Caudate nucleus (tissue), 63 donors: ENCODE measurements at places on chromosomes 16 and 17.

- peak; percentile 83 for DNase-seq
Observed at GRCh38 chr17:18362698-18363100, 651 bp downstream of the SHMT1 start.

DNA sequence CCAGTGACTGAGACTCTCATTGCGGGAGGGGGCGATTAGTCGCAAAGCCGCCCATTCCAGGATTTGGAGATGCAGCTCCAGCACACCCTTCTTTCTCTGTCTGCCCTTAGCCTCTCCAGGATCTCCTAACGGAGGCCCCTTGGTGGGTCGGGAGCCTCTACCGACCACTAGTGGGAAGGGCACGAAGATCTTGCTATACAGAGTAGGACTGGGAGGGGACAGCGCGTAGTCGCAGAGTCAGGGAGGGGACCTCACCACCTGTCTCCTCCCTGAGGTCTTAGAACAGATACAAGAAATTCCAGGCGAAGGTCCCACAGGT is 588 bp upstream of the SMTNL2 start:
- no peak for DNase-seq

GRCh38 chr17:34797720-34798119 is 163.5 kb downstream of the CCT6B start:
- DNase-seq, result no peak

DNA sequence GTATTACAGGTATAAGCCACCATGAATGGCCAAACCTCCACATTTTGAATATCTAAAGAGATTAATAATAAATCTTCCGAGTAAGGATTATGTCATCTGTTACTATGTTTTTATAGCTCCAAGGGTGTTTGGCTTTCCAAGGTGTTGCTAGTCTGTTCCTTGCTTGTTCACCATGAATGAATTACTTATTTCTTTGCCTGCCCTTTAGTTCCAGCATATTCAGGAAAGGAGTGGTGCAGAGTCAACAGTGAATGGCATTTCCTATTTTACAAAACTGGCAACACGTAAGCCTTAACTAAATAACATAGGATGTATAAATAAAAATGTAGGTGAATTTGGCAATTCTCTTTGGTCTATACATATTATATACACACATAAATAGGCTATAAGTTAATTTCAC is 70.3 kb downstream of the MYO1D start:
- DNase-seq, result no peak

GRCh38 chr17:76948726-76949342 is 80.6 kb downstream of the MGAT5B start:
- DNase-seq, result no peak

GRCh38 chr16:68111379-68111778 is 26.2 kb downstream of the NFATC3 start:
- no peak for DNase-seq

GRCh38 chr16:72443809-72444208 is 271.9 kb upstream of the PMFBP1 start:
- DNase-seq, result no peak

DNA sequence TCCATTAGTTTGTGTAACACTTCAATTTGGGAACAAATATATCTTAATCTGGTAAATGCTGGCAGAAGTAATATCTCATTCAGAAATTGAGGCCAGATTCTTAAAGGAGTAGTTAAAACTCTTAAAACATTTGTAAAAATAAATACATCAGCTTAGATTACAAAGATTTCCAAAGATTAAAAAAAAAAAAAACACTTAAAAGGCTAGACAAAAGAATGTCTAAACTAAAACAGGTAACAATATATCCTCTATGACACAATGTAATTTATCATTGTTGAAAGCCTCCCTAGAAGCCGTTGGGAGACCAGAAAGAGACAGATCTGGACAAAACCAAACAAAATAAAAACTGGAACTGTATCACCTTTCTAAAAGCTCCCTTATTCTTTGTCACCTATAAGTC is 3.5 kb downstream of the GPATCH8 start:
- no peak for DNase-seq

- DNase-seq, result no peak
Observed at GRCh38 chr16:88854306-88855111, 2.2 kb downstream of the GALNS start.

- DNase-seq, result no peak
Observed at GRCh38 chr17:82837586-82838320, 2.1 kb downstream of the ZNF750 start.

DNA sequence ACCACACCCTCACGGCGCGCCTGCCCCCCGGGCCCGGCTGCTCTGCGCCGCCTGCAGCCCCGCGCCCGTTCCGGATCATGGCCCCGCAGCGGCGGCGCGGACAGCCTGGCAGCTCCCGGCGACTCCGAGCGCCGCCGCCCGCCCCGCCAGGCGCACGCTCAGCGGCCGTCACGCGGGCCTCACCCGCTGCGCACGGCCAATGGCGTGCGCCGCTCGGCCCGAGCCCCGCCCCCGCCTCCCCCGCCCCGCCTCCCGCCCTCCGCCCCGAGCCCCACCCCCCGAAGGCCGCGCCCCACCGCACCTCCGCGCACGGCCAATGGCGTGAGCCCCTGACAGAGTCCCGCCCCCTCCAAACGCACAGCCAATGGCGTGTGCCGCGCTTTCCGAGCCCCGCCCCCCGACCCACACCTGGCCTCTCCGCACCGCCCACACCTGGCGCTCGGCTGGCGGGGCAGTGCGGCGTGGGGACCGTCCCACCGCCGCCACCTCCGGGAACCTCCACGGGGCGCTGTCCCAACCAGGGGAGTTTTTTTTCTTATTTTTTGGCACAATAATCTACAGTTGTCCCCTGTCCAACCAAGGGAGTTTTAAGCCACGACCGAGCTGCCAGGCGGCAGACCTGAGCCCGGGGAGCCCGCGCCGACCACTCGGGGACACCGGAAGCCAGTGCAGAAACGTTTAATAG is at the start of gene PCYT2:
Gene PCYT2 (minus strand): TSS at position 123 of the 685 bp plus-strand sequence. CDS start 44 bp downstream, at position 79.
- peak; percentile 84 for DNase-seq

DNA sequence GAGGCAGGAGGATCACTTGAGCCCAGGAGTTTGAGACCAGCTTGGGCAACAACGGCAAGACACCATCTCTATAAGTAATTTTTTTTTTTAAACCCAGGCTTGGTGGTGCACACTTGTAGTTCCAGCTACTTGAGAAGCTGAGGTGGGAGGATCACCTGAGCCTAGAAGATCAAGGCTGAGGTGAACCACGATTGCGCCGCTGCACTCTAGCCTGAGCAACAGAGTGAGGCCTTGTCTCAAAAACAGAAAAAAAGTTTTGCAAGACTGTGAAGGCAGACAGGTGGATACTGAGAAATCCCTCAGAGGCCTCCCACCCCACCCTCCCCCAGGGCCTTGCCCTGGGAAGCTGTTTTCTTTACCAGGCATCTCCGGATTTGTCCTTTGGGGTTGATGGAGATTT is 125.4 kb downstream of the MGAT5B start:
- no peak for DNase-seq

DNA sequence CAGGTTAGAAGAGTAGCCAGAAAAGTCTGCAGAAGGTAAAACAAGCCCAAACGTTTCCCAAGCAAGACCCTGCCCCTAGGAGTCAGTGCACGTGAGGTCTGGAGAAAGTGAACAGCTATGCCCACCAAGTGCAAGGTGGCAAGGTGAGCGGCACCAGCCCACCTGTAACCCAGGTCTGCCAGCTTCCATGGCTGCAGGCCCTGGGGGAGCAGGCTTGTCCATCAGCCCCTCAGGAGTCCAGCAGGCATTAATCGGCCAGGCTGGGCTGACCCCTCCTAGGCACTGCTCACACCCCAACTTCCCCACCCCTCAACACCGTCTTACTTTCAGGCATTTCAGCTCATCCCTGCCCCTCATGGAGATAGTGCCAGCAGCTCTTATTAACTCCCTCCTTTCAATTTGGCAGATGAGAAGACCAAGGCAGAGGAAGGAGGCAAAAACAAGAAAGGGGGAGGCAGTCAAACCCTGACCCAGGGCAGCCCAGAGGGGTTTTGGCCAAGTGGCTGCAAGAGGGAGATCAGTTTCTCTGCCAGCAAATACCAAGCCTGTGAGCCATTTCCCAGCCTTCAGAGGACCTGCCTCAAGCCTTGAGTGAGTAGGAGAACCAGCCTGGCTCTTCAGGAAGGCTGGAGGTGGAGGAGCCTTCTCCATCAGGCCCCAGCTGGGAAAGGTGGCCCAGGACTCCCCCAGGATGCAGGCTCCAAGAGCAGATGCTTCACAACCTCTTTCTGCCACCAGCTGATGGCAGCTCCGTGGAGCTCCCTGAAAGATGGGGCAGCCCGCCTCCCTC is 14.7 kb downstream of the BEAN1 start:
- DNase-seq, result no peak

DNA sequence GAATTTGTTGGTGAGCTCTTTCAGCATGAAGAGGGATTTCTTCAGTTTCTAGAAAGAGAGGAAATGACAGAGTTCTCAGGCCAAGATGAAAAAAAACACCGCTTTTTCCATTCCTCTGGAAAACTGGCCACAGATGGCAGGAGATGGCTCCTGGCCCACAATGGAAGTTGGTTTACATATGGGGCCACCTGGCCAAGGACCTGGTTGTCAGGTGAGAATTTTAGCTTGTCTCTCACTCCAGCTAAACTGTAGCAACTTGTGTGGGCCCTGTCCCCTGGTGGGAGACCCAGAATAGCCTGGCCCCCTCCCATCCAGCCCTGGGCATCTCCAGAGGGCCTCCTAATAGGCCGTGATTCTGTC is 33.6 kb downstream of the LGALS9 start:
- DNase-seq, result no peak

GRCh38 chr16:4369007-4369733 is 2.5 kb upstream of the VASN start:
- no peak for DNase-seq

DNA sequence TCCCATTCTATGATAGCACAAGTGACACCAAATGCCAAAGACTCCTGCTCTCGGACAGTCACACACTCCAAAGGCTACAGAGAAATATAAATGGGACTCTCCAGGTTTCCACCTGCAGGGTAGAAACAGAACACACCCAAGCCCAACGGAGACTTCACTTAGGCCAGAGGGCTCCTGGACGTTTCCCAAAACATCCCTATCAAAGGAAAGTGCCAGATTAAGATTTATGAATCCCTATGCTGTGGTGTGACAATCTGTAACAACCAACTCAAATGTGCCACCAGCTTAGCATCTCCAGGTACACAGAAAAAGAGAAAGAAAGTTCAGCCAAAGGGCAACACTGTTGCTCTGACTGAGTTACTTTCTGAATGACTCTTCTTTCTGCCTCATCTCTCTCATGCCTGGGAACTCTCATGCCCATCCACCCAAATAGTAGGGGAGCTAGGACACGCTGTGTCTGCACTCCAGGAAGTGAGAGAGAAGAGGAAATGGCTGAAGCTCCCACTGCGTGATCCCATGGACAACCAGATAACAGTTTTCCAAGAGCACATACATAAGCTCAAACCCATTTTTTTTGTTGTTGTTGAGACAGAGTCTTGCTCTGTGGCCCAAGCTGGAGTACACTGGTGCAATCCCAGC is 49.7 kb downstream of the SMG6 start:
- no peak for DNase-seq

DNA sequence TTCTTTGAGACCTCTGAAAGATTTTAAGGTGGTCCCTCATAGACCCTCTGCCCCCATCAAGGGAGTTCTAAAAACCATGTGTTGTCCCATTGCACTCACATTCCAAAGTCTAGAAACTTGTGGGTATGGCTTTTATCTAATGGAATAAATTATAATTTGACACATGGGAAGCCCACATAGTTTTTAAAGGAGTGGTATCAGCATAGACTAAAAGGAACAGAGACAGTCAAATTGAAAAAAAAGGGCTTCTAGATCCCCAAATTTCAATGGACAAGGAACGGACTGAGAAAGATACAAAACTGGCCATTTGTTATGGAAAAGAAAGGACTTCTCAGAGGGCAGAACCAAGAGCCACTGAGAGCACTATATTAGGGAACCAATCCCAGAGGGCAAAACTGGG is 48.7 kb upstream of the ICAM2 start:
- no peak for DNase-seq

GRCh38 chr16:82425661-82426060 is 201.1 kb upstream of the CDH13 start:
- no peak for DNase-seq

DNA sequence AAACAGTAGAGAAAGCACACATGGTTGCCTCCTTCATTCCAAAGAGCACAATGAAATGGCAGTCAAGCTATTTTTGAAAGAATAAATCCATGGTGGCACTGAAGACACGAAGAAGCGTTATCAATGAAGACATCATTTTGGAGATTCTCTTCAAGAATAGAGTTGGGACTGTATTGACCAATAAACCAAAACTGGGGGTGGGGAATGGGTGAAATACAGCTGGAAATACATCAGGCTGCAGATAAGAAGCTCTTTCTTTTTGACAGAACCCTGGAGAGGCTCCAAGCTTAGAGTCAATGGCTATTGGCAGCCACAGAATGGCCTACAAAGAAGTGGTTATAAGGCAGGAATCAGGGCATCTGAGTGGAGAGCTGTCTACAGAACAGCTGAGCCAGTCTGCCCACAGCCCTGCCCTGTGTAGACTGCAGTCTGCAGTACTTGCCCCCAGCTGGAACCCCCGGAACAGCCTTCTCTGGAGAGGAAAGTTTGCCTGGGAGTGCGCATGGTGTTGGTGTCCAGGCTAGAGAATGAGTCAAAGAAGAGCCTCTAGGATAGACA is 100.4 kb downstream of the STX8 start:
- peak; percentile 61 for DNase-seq

GRCh38 chr16:80323808-80324195 is 217.0 kb upstream of the DYNLRB2 start:
- no peak for DNase-seq

GRCh38 chr17:6304894-6305612 is 129.9 kb downstream of the AIPL1 start:
- DNase-seq, result no peak

DNA sequence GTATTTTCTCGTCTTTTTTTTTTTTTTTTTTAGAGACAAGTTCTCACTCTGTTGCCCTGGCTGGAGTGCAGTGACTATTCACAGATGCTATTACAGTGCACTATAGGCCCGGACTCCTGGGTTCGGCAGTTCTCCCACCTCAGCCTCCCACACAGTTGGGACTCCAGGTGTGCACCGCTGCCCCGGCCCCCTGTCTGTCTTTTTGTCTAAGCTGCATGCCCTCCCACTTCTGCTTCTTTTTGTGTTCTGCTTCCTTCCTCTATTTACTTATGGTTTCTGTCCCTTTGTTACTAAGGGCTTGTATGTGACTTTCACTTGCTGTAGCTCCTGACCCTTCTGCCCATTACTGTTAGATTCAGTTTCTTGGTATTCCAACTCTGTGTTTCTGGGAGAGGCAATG is 20.5 kb downstream of the SLC7A6 start:
- no peak for DNase-seq

GRCh38 chr16:10897134-10897533 is 20.1 kb downstream of the CIITA start:
- no peak for DNase-seq

DNA sequence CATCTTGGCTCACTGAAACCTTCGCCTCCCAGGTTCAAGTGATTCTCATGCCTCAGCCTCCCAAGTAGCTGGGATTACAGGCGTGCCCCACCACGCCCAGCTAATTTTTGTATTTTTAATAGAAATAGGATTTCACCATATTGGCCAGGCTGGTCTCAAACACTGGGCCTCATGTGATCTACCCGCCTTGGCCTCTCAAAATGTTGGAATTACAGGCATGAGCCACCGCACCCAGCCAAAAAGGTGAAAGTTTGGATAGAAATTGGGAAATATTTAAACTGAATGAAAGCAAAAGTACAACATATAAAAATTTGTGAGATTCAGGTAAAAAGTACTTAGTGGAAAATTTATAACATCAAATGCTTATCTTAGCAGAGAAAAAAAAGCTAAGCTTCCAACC is 52.9 kb upstream of the KIFC3 start:
- no peak for DNase-seq
